ENCODE measurements at places on chromosomes 4 and X.

DNA sequence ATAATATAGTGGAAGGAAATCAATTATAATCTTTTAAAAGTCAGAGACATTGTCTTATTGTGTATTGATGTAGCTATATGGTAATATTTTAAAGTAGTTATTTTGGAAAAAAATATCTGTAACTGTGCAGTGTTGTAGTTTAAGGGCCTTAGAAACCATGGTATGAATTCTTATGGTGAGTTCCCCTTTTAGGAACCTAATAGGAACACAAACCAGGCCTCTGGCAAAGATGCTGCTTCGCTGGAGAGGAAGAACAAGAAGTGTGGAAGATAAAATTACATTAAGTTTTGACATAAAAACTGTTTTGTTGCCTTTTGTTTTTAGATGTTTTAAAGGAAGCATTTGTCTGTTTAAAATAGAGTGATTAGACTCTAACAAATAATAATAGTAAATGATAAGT is 10.9 kb upstream of the TMPRSS11D start:
- DNase-seq: no peak

DNA sequence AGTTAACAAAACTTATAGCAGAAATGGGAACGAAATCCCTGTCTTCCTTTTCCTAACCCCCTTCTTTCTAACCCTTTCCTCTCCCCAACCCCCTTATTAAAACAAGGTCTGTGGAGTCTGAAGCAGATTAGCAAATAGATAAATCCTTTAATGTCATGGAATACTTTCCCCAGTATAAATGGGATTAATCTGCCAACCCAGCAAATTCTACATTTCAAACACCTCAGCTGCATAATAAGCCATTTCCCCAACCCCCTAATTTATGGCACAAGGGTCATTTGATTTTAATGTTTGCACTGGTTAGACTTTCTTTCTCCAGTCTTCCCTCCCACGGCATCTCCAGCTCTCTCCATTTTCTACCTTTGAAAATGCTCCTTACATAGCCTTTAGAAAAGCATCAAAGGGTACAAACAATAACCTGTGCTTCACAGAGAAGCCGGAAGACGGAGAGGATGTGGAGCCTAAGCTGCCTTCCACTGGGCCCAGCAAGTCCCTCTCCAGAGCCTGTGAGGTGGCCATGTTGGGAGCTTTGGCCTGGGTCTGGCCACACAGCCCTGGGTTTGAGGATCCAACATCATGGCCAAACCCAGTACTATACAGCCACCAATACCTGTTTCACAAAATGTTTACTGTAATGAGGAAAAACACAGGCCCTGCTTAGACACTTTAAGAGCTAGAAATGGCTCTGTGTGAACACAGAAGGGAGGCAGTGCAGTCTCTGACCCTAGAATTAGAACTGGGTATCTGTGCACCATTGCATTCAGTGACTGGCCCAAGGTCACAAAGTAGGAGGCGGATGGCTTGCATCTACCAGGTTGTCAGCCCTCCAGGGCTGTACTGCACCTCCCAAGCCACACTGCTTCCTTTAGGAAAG is 56.9 kb upstream of the SPRY1 start:
- DNase-seq: no peak

DNA sequence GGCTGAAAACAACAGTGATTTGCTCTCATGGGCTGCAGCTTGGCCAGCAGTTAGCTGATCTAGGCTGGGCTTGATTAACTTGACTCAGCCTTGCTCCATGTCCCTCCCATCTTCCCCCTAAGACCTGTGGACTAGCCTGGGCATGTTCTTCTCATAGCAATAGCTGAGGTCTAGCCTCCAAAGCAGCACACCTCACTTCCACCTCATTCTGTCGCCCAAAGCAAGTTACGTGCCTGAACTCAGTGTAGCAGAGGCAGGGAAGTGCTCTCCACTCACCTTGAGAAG is 62.2 kb downstream of the EVC start:
- no peak for DNase-seq

DNA sequence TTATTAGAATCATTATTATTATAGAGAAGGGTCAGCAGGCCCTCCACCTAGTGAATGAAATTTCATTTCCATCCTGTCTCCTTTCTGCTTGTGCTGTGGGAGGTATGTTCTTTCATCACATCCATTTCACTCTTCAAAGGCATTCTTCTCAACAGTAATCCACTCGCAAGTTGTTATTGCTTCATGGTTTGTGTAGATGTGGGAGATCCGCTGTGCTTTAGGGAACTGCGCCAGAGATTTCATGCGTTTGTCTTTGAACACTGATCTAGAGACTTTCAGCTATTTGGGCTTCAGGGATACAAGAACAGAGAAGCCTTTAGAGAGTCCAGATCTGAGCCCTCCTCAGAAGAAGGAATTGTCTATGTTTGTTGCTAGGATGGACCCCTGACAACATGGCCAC is 53.5 kb upstream of the PUDP start:
- no peak for DNase-seq

Measured in GM04503 (cell line).